T1000 (cell line): ENCODE measurements at places on chromosomes 16 and 17.

DNA sequence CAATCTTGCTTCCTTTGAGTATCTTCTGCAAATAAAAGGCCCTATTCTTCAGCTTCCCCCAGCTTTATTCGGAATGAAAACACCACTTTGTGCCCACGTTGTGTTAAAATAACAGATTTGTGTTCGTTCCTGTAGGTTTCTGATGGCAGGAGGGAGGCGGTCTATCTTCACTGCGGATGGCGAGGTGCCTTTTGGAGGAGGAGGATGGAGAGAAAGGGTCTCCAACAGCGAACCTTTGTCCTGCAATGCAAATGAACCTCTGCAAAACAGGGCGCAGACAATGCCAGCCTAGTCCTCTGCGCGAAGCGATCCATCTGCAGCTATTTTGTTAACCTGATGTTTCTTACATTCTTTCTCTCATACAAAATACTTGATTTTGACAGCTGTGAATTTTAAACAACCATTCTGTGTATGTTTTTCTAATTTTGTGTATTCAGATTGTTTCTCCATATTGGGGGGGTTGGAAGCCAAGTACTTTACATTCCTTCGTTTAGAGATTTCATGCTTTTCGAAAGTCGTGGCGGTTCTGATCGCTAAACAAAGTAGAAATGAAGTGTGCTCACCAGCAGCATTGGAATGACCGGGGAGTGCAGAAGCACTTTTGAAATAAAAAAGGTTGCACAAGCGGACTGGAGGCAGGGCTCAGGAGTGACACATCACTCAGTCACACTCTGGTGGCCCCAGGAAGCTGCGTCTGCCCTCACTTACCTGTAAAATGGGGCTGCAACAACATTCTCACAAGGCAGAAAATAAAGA lies 279.0 kb upstream of the IRX5 start:
- no peak for DNase-seq

DNA sequence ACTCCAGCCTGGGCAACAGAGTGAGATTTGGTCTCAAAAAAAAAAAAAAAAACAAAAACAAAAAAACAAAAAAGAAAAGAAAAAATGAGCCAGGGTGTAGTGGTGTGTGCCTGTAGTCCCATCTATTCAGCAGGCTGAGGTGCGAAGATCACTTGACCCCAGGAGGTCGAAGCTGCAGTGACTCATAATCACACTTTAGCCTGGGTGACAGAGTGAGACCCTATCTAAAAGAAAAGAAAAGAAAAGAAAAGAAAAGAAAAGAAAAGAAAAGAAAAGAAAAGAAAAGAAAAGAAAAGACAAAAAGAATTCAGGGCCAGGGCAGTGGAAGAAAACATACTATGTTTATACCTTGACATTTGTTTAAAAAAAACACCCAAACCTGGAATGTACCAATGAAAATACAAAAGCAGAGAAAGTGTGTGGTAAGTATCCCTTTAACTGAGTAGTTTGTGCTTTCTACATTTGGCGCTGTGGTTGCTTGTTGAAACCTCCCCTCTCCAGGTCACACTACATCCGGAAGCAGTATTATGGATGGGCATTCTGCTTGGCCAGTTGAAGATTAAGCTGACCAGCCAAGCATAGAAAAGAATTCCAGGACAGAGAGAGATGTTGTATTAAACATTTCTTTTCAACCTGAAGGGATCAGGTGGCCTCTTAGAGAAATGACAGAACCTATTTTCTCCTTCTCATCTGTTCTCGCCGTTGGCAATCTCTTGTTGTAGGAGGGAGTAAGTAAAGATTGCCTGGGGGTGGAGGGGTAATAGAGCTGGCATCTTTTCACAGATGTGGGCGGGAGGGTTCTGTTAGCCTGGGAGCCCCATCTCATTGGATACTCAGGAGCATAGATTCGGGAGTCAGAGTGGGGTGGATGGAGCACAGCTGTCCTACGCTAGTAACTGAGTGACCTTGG lies 12.1 kb upstream of the PRKCB start:
- DNase-seq = no peak

DNA sequence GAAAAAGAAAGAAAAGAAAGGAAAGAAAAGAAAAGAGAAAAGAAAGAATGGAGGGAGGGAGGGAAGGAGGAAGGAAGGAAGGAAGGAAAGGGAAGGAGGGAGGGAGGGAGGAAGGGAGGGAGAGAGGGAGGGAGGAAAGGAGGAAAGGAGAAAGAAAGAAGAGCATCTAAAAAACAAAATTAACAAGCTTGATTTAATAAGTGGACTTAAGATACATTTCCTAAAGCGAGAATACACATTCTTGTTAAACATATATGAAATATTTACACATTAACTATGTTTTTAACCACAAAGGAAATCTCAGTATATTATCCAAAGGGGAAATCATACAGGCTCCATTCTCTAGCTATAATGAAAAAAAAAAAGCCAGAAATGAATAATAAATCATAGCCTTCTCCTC lies 47.3 kb upstream of the IRX5 start:
- no peak for DNase-seq

- no peak for DNase-seq
Measured at GRCh38 chr16:51040637-51041036, 110.4 kb downstream of the SALL1 start.

- DNase-seq = no peak
Measured at GRCh38 chr17:46809110-46809571, 9.4 kb downstream of the WNT3 start.

DNA sequence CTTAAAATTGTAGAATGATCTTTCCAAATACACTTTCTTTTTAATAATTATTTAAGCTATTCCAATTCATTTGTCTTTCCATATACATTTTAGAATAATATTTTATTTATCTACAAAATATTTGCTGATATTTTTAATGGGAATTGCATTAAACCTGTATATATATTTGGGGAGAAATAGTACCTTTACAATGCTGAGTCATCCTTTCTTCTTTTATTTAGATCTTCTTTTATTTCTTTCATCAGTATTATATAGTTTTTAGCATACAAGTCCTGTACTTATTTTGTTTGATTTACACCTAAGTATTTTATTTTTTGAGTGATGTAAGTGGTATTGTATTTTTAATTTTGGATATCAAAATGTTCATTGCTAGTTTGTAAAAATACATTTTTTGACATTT lies 639.5 kb upstream of the GOT2 start:
- no peak for DNase-seq

DNA sequence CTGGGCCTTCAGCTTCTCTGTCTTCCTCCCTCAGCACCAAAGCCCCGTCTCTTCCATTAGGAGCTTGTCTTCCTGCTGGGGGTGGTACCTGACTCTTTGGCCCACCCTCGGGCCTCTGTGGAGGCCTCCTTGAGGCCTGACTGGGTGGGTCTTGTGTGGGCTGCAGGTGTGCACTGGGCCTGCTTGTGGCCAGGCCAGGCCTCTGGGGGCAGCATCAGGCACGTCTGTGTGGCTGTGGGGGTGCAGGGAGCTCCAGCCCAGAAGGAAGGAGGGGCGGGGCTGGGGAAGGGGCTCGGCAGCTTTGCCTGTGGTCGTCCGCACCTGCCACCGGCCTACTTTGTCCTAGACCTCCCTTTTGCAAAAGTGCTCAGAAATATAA lies 7.0 kb downstream of the PIGQ start:
- DNase-seq = no peak

- no peak for DNase-seq
Measured at GRCh38 chr16:12496186-12496585, 307.5 kb downstream of the CPPED1 start.

DNA sequence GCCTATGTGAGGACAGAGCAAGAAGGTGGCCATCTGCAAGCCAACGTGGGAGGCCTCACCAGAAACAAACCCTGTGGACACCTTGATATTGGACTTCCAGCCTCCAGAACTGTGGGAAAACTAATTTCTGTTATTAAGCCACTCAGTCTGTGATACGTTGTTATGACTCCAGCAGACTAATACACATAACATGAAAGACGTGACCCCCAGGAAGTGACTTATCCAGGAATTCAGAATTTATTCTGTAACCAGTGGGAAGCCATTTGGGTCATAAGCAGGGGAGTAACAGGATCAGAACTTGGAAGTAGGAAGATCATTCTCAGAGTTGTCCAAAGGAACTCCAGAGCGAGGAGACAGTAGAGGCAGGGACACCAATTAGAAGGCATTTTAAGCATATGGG lies 12.5 kb upstream of the GINS3 start:
- DNase-seq = no peak

DNA sequence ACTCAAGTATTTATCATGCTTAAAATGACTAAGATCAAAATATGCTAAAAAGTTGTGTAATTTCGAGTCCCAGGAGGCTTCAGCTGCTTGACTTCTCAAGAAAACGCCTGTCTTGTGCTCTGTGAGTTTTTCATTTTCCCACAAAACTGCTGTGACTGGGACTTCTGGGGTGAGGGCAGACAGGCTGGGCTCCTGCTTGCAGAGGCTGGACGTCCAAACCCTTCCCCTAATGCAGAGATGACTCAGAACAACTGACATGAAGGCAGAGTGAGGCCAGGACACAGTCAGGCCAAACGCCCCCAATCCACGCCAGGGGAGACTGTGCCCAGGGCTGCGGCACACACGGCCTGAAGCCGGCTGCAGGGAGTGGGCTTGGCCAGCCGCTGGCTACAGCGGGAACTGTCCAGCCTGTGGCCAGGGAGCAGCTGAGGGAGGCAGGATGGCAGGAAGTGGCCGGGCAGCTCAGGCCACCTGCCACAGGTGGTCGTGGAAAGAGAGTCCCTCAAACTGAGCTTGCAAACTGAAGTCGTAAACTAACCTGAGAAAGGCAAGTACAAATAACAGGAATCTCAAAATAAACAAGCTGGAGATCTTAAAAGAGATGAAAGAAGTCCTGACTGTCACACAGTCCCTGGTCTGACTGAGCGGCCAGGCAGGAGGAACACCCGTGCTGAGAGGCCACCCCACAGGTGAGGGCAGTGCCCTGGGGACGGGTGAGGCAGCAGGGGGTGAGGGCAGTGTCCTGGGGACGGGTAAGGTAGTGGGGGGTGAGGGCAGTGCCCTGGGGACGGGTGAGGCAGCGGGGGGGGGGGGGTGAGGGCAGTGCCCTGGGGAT lies 21.3 kb upstream of the HEXD start:
- peak; percentile 61 for DNase-seq

DNA sequence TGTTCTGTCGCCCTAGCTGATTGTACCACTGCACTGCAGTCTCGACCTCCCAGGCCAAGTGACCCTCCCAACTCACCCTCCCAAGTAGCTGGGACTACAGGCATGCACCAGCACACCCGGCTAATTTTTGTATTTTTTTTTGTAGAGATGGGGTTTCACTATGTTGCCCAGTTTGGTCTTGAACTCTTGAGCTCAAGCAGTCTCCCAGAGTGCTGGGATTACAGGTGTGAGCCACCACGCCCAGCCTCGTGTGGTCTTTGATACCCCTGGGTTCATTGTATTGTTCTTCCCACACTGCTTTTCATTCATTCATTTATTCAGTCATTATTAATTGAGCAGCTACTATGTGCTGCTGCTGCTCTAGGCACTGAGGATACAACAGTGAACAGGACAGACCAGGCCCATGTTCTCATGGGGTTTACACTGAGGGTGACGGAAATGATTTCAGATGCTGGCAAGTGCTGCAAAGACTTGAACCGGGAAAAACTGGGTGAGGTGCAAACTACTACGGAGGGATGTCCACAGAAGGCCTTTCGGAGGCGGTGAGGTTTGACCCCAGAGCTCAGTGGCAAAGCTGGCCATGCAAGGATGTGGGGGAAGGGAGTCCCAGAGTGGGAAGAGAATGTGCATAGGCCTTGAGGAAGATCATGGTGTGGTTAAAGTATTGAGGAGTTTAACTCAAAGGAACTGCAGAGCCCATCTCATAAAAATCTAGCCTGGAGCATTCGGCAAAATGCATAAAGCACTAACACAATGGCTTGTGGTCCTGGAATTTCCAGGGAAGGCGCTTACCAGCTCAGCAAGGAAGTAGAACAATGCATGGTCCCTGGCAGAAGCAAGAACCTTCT lies 10.9 kb downstream of the ABCC1 start:
- no peak for DNase-seq

DNA sequence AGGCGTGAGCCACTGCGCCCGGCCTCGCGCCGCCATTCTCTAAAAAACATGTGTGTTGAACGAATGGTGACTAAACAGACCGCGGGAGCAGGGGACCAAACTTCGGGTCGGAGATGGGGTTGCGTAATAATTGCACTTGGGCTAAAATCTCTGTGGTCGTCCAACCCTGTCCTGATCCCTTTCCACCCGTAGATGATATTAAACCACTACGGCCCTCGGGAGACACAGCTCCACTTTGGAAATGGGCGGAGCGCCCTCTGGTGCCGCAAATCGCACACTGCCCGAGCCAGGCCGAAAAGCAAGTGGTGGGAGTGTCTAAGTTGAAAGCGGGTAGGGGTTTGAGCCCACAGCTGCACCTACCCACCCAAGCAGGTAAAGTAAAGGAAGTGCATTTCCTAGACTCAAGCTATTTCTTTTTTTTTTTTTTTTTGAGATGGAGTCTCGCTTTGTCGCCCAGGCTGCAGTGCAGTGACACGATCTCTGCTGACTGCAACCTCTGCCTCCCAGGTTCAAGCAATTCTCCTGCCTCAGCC lies 17.0 kb downstream of the CAVIN1 start:
- DNase-seq = peak; percentile 36

DNA sequence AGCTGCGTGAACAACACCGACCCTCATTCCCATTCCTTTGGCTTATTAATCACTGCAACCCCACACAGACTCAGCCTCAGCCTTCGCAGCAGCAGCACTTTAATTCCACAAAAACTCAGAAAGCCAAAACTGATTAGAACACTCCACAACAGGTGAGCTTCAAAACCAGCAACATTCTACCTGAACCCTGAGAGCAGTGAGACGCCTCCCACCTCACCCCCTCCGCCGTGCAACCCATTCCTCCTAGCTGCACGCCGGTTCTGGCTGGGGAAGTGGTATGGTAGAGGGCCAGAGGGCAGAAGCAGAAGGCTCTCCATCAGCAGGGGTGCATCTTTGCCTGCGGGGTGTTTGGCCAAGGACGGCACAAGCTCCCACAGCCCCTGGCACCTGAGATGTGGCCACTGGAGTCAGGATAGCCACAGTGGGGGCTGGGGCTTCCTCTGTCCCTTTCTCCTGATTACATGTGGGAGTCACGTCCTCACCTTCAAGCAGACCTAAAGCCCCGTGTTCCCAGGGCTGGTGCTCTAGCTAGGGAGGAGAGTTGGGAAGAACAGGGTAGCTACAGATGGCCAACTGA lies 1.6 kb downstream of the BORCS6 start:
- no peak for DNase-seq

GRCh38 chr16:303760-304505 lies 21.0 kb downstream of the PDIA2 start:
- DNase-seq = no peak

GRCh38 chr16:16096121-16096857 lies 127.0 kb downstream of the ABCC6 start:
- DNase-seq = no peak

DNA sequence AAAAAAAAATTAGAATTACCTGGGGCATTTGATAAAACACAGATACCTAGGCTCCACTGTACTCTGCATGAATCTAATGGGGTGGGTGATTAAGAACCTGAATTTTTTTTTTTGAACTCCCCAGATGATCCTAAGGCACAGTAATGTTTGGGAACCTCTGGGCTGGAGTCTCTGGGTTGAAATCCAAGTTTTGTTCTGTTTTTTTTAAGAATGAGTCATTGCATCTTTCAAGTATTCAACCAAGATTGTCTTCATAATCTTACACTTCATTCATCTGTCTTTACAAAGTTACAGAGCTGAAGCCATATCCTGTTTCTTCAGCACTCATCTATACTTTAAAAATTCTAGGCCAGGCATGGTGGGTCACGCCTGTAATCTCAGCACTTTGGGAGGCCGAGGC lies 52.6 kb downstream of the PIGL start:
- DNase-seq = no peak
